Erythroblast (primary cell): ENCODE measurements at places on chromosomes 16 and 17.

- peak; percentile 79 for DNase-seq
Measured at GRCh38 chr17:48547808-48548522, 3.1 kb upstream of the HOXB2 start.

GRCh38 chr17:72477491-72477890 lies 356.7 kb downstream of the SOX9 start:
- no peak for DNase-seq

- DNase-seq, result peak; percentile 78
Measured at GRCh38 chr17:35695613-35696012, 35.8 kb upstream of the RASL10B start.

DNA sequence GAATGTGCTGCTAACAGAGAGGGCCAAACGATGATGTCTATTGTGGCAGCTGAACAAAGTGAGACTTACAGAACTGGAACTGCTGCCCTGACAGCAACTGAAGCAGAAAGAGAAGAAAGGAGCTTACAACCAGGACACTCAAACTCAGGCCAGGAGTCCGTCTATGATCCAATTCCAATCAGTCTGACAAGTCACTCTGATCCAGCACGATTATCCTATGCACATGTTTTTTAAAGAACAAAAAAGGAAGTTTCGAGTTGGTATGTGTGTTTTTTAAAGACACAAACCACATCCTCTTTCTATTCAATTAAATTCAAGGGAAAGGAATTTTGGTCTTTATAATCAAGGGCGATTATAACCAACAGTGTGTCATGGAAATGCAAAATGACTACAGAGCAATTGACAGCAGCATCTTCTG lies 42.4 kb upstream of the MTMR4 start:
- no peak for DNase-seq

- DNase-seq, result no peak
Measured at GRCh38 chr16:89720551-89720812, 216 bp downstream of the VPS9D1 start.

GRCh38 chr16:27429330-27429871 lies 27.4 kb downstream of the IL21R start:
- no peak for DNase-seq

DNA sequence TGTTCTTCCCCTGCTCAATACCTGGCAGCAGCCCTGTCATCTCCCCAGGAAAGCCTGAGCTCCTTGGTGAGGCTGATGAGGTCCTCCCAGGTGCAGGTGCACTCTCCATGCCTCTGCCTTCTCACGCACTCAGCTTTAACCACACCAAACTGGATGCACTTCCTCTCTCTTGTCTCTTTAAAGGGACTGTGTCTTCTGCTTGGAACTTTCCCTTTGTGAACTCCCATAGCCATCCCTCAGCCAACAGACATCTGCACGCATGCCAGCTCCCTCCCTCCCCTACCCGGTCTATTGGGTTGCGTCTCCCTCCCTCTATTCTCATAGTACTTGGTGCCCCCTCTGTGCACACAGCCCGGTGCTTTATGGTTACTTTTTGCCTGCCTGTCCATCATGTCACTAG lies 231.2 kb downstream of the MSI2 start:
- no peak for DNase-seq

- DNase-seq, result no peak
Measured at GRCh38 chr16:23837553-23838308, 1.9 kb downstream of the PRKCB start.

DNA sequence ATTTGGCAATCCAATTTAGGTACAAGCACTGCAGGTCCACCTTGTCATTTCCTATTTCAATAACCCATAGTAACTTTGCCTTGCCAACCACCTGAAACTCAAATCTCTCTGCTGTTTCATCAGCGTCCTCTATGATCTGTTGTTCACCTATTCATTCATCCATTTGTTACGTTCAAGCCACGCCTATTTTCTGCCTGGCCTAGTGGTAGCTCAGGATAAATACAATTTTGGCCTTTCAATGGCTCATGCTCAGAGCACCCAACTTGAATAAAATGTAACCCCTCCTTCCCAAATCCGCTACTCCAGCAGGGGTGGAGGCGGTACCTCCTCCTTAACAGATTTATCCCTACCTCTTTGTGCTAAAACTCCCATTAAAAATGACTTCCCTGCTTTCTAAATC lies 3.6 kb upstream of the FBXO47 start:
- DNase-seq, result no peak

DNA sequence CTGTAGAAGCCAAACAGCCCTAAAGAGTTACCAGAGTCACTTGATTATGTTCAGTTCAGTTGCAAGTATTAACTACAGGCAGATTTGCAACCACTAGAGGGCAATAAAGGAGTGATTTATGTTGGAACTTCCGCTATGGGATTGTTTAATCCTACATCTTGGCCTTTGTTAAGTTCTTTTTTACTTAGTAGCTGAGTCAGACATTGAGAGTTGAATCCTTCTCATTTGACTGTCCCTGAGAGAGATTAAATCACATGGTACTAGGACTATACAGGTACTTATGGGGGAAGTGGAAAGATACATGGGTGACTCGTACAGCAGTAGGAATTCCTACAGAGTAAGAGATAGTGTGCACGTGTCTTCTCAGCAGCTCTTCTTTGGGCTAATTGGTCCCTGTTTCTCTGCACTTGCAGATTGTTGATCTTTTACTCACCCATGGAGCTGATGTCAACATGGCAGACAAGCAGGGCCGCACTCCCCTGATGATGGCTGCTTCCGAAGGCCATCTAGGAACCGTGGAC lies 40.3 kb downstream of the CYB561 start:
- DNase-seq, result peak; percentile 66

DNA sequence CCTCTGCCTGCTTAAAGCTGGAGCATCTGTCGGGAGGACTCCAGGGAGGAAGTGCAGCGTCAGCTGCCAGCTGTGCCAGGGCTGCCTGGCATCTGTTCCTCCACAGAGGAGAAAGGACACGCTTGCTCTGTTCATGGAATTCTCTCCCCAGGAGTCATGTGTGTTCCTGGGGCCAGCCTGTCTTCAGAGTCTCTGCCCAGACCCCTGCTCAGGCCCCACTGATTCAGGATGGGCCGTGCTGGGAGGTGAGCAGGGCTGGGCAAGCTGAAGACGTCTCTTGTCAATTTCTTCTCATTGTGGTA lies 24.2 kb downstream of the CRISPLD2 start:
- no peak for DNase-seq

DNA sequence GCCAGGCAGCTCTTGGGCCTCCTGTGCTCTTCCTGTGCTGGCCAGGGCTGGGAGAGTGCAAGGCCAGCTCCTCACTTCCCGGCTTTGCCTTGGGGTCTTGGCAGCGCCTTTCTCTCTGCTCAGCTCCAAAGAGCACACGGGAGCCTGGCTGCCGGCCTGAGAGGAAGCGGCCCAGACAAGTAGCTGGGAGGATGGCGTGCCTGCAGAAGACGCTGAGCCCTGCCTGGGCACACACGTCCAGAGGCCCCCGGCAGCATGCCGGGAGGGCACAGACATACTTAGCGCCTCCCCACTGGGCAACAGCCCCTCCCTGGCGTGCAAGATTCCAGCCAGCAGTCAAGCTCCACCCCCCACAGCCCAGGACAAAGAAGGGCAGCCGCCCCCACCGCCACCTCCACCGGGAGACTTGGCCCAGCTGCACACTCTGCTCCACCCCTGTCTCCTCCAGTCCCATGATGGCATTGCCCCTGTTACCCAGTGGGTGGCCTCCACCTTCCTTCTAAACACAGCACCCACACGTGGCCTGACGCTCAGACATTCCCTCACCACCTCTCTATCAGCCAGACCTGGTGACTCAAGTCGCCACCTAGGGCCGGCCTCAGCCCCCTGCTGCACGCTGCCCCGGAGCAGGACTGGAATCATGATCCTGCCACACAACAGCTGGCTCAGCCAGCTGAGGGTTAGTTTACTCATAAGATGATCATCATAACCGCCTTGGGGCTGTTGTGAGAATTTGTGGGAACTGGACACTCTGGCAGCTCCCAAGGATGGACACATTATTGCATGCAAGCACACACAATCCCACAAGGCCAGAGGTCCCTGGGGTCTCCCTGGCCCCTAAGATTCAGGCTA lies 12.4 kb downstream of the SGCA start:
- peak; percentile 50 for DNase-seq

DNA sequence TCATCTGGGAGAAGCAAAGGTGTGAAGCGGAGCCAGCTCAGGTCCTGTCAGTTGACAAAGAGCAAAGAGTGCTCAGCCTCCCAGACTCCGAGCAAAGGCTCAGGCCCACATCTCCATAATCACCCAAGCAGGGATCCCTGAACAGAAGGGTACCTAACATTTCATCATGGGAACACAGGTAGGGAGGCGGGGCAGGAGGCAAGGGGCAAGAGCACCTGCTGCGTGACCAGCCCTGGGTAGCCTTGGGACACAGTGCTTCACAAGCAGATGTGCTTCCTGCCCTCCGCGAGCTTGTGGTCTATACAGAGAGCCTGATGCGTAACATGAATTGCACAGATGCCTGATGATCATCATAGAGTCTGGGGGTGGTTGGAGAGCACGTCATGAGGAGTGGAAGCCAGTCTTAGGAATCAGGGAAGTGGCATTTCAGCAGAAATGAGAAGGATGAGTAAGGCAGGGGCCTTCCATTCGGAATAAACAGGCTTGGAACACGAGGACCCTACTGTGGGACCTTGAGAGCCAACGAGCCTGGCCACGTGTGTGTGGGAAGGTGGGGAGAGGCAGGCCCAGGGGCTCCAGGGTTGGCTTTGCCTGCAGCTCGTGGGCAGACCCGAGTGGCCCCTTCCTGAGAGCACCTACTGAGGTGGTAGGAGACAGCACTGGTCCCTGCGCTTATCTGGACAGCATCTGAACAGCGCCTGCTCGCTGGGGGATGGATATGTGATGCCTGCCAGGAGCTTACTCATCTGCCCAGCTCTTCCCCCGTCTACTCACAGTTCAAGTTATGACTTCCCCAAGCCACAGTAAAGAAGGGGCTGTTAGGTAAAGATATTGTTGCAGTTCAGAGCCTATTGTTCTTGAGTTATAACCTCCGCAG lies 125.8 kb downstream of the CCDC182 start:
- DNase-seq, result no peak

- DNase-seq, result no peak
Measured at GRCh38 chr17:53516636-53517035, 306.1 kb upstream of the KIF2B start.

DNA sequence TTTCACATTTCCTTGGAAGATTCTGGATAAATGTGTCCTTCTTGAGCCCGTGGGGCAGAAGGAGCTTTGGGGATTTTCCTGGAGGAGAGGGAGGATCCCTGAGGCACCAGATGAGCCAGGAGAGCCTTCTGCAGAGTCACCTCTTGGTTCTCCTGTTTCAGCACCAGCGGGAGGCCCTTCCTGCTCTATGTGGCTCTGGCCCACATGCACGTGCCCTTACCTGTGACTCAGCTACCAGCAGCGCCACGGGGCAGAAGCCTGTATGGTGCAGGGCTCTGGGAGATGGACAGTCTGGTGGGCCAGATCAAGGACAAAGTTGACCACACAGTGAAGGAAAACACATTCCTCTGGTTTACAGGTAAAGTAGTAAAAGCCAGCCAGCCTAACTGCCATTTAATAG lies 77.1 kb downstream of the ARSG start:
- DNase-seq, result no peak

DNA sequence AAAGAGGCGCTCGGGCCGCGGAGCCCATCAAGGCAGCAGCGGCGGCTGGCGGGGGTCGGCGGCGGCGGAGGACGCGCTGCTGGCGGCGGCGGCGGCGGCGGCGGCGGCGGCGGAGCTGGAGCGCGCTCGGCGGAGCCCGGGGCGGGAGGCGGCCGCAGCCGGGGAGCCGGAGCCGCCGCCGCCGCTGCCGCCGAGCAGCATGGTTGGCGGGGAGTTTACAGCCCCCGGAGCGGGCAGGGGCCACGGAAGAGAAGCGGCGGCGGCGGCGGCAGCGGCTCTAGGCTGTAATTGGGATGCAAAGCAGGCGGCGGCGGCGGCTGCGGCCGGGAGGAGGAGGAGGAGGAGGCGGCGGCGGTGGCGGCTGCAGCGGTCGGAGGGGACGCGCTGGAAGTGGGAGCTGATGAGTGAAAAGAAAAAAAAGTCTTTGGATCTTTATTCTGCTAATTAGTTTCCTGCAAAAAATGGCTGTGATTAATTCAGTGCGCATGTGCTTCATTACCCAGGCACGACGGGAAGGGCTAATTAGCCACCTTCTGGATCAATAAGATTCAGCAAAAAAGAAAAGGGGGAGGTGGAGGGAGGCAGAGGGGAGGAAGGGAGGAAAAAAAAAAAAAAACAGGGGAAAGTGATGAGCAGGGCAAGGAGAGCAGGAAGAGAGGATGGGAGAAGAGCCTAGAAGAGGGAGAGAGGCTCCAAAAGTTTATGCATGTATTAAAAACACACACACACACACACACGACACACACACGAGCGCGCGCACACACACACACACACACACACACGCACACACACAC lies 10.9 kb upstream of the ZFHX3 start:
- DNase-seq, result peak; percentile 46

GRCh38 chr17:81557276-81558114 lies 5.3 kb upstream of the FAAP100 start:
- no peak for DNase-seq

DNA sequence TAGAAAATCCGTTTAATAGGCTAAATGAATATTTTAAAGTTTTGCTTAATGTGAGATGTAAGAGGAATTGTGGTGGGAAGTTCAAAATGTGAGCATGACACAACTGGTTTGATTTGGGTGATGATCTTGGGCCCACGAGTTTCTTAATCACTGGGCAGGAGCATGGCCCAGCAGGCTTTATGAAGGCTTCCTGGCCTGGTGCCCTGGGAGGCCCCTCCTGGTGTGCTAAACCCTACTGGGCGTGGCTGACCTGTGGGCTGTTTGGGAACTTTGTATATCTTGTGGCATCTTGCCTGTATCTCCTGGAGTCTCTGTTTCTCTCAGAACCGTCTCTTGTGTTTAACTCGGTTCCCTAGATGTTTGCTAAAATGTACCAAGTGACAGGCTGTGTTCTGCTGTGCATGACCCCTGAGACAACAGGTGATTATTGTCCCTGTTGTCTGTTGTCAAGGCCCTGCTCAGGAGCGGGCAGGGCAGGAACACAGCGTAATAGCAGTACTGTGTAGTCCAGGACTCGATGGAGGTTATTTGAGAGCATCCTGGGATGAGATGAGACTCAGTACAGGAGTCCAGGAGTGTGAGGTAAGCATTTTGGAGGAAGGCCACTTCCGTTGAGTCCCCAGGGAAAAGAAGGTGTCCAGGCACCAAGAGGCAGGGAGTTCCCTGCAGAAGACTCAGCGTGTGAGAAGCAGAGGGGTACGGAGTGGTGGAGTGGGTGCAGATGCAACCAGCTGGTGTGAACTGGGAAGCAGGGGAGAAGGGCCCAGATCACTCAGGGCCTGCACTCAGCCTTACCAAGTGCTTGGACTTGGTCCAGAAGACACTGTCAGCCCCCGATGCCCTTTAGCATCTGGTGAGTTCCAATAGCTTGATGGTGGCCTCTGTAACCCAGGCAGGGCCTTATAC lies 48.5 kb downstream of the B9D1 start:
- DNase-seq, result no peak

- DNase-seq, result no peak
Measured at GRCh38 chr17:48483004-48483403, 47.8 kb downstream of the HOXB1 start.

- no peak for DNase-seq
Measured at GRCh38 chr17:51165680-51166197, 472 bp upstream of the NME2 start.

DNA sequence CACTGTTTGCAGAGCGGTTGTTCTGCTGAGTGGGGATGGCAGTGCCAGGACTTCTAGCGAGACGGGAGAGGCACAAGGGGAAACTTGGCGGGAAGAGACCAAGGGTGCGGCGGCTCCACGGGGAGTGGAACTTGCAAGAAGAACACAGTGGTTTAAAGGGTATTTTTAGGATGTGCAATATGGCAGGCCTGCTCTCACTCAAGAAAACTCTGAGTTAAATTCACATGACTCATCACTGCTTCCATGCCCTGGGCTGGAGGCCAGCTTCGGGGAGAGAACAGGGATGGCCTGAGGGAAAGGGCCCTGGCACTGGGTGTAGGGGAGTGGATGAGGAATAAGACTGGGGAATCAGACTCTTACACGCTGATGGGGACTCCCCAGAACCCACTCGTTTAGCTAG lies 13.3 kb upstream of the CD300LD start:
- DNase-seq, result no peak
